Omental fat pad (tissue), 4 donors: ENCODE measurements at places on chromosomes 1 and 21. TPM values are rescaled to one million over a fixed set of nuclear protein-coding genes. Genes with fewer than 3 reads are reported as not detected.

DNA sequence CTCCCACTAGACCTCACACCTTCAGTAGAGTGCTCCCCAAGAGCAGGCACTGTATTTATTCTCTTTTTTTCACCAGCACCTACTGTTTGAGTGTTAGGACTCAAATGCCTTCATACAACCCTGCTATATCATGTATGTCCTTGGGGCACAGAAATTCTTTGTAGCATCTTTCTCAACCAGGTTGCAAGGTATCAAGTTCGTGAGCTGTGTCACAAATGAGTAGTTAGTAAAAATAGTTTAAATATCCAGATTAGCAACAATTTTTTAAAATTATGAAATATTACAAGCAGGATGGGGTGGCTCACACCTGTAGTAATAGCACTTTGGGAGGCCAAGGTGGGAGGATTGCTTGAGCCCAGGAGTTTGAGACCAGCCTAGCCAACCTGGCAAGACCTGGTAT, 152.6 kb upstream of the TNR start:
- no peak for DNase-seq

DNA sequence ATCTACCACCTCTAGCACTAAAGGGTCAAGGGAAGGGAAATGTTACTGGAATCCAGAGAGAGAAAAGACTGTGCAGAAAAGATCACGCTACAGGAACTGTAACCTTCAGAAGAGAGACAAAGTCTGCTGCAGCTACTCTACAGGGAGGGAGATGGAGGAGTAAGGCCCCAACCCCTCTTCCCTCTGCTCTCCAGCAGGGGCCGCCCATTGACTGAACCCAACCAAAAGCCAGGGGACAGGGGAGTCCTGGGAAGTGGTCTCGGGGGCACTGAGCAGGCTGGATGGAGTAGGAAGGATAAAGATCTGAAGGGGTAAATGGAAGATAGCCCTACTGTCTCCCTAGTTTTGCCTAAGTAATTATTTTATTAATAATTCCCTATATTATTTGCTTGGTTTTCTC, 72.8 kb upstream of the NR5A2 start:
- no peak for DNase-seq

Gene PLPP3
- 343 TPM for total RNA-seq

- no peak for DNase-seq
Measured at GRCh38 chr1:205593532-205593931, 38.3 kb downstream of the ELK4 start.

DNA sequence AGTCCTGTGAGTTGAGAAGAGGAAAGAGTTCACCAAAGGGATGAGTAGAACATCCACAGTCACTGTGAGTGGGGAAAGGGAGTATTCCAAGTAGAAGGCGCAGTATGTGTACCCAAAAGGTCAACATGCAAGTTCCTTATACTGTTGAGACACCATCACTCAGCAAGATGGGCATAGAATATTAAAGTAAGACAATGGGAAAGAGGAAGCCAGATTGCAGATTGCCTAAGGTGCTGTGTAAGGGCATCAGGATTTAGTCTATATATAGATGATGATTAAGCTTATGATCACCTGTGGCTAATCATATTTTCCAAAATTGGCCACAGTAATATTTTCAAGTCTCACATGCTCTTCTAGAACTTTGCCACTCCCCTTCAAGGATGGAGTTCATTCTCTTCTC, 120.1 kb upstream of the CAMK1G start:
- DNase-seq: no peak

DNA sequence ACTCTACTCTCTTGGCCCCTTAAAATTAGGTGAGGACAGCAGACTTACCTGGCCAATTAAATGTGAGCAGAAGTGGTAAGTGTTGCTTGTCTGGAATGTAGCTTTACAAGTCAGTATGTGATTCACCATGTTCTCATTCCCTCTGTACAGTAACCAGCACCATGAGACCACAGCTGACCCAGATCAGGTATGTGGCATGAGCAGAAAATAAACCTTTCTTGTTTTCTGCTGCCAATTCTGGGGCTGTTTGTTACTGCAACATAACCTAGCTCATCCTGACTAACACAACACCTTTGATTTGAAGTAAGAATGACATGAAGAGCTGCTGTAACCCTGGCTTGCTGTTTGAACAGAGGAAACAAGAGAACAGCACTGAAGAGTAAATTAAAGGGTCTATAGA, 24.9 kb downstream of the ITPKB start:
- DNase-seq: no peak

Gene RAP1GAP
- 0.38 TPM for total RNA-seq

DNA sequence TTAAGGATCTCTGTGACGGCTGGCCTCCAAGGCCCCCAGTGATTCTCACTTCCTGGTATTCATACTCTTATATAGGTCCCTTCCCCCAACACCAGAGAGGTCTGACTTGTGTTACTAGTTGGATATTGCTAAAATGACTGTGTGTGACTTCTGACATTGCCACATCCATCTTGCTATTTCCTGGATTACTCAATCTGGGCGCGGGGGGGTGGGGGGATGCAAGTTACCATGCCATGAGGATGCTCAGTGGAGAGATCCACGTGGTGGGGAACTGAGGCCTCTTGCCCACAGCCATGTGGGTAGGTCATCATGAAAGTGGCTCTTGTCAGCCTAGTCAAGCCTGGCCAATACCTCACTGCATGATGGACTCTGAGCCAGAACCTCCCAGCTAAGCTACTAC, 117.0 kb downstream of the UBE2U start:
- DNase-seq: no peak

- DNase-seq: no peak
Measured at GRCh38 chr1:196312739-196313138, 295.5 kb downstream of the KCNT2 start.

Gene SPRR3
- total RNA-seq: not detected

DNA sequence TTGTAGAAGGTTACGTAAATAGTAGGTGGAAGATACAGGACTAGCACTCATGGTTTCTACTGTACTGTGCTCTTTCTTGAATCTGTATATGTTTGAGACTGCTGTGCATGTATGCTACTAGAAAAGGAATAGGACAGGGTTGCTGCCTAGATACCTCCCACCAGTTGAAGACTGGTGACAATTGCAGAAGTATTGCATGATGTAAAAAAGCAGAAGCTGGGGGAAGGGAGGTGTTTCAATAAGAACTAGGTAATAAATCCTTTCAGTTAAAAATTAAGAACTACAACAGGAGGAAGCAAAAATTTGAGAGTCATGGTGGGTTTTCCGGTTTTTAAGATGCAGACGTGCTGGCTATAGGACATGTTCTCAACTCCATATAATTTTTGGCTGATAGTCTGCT, 88.1 kb downstream of the CCDC30 start:
- DNase-seq: no peak

DNA sequence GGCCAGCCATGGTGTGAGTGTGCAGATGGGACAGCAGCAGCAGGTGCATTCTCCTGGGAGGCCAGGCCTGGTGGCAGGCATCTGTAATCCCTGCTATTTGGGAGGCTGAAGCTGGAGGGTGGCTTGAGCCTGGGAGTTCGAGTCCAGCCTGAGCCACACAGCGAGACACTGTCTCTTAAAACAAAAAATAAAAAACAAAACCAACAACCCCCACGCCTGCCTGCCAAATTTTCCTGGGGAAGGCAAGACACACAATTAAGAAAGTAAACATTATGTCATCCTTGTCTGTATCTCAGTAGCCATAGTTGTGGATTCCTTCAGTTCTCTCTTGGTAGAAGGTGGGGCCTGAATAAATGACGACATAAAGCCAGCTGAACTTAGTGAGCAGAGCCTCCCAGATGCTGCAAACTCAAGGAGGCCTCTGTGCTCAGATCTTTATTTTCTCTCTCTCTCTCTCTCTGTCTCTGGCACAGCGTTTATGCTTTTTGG, 57.6 kb upstream of the CD34 start:
- DNase-seq: no peak

DNA sequence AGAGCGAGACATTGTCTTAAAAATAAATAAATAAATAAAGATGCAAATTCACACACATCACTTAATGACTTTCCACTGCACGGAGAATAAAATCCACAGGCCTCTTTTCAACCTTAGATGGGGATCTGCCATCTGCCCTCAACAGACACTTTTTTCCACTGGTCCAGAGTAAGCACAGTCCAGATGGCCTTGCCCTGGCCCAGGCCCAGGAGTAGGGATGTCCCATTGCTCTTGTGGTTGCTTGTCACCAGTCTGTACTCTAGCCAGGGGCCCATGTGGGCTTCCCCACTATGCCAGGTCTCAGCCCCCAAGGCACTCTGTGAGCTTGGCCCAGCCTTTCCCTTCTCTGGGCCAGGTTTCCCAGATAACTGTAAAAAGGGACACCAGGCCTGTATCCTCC, 17.4 kb downstream of the PLOD1 start:
- DNase-seq: no peak

GRCh38 chr1:61097317-61097716, 15.0 kb downstream of the NFIA start:
- no peak for DNase-seq

DNA sequence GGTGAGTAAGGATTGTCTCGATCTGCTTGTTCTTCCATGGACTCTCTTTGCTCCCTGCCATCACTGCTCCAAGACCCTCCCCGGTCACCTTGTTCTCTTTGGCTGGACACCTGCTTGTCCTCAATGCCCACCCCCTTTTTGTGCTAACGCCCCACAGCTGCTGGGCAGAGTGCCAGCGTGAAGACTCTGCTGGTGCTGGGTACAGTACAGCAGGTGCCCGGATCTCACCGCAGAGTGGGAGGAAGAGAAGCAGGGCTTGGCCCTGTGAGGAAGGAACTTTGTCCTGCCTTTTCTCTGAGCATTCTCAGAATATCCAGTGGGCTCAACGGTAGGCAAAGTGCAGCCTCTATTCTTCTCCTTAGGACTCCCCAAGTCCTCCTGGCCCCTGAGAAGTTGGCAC, 90.1 kb downstream of the PLXNA2 start:
- DNase-seq: no peak

Gene IKBKE
- 4.3 TPM for total RNA-seq

- DNase-seq: no peak
Measured at GRCh38 chr1:247332623-247333361, 1.1 kb upstream of the ZNF496 start.

- DNase-seq: no peak
Measured at GRCh38 chr1:227959325-227959860, 11.7 kb upstream of the WNT9A start.

GRCh38 chr1:111249960-111250359, 22.4 kb downstream of the CHI3L2 start:
- no peak for DNase-seq

- DNase-seq: no peak
Measured at GRCh38 chr1:223860051-223860622, 14.4 kb upstream of the TP53BP2 start.

DNA sequence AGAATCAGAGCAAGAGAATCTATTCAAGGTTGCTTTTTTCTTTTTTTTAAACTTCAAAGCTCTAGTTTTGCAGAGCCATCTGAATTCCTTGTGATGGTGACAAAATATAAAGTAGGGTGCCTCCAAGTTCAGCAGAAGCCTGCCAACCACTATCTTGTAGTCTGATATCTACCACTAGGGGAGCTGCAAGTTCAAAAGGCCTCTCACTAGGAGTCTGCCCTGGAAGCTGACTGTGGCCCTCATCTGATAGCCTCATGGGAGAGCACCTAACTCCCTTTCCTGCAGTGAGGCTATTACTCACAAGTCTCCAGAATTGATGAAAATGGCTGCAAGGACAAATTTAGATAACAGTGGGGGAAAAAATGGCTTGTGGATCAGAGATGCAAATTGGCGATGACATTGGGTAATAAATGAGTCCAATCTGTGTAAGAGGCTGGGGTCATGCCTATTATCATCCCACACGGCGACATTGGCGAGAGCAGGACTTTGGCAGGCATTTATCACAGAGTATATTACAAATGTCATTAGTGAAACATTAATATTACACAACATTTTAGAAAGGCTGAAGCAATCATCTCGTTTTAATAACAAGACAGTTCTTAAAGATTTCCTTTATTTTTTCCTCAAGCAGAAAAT, 10.7 kb upstream of the ZP4 start:
- no peak for DNase-seq

DNA sequence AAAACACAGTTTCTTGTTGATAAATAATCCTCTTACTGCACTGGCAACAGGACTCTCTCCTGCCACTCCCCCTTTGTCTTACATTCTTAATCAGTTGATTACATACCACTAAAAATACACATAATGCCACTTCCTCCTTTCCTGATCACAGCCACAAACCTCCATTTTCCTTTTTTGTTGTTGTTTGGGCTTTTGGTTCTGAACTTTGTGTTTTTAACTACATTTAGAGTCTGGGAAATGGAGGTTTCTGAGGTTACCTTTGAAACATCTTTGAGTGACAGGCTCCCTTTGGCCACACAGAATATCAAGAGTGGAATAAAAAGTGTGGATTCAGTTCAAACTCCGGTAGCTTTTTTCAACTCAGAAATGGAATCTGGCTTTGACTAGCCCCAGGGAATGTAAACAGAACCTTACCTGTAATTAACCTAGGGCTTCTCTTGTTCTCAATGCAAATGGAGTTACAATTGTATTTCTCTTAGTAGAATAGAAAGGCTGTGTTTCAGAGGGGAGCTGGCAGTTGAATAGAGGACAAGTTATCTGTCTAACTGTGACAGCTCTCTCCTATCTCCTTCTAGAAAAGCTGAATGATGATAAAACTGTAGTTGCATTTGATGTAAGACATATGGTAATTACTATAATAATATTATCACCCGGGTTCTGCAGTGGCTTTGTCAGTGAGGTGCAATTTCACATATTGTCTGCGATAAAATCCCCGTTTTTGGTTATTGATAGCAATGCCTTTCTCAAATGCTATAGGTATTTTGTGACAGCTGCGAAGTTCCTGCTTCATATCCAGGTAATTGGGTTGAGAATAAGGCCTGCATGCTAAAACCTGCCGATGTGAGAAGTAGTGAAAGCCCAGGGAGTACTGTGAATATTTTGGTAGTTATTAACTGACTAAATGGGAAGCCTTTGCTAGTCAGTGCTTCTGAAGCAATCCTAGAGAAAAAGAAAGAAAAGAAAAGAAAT, 66.9 kb downstream of the ST6GALNAC5 start:
- DNase-seq: no peak

- no peak for DNase-seq
Measured at GRCh38 chr1:234618737-234619049, 8.7 kb upstream of the IRF2BP2 start.

- no peak for DNase-seq
Measured at GRCh38 chr1:118334506-118334905, 149.5 kb upstream of the SPAG17 start.

DNA sequence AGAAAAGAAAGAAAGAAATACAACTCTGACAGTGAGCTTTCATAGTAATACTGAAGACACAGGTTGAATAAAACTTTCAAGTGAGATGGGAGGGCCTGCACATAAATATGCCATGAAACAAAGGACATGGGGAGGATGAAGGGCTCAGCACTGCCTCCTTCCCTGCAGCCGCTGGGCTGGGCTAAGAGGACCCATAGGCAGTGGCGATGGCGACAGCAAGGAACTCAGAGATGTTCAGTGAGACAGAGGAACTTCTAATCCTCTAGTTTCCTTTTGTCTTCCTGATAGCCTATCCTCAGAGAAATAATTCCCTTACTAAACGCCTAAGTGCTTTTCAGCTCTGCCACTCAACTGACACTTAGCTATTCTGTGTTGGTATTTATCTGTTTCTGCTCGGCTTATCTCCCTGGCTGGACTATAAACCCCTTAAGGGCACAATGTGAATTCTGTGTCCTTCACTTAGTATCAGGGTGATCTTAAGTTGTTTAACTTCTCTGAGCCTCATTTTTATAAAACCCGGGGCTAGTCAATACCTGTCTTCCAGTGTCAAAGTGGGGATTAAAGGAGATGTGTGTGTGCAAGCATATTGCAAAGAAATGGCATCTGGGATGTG, 24.4 kb upstream of the IER5 start:
- DNase-seq: no peak
